ENCODE measurements at places on chromosomes 2 and 18.
A peak's percentile ranks its signal among the peaks of the same experiment; 100 is the strongest.

DNA sequence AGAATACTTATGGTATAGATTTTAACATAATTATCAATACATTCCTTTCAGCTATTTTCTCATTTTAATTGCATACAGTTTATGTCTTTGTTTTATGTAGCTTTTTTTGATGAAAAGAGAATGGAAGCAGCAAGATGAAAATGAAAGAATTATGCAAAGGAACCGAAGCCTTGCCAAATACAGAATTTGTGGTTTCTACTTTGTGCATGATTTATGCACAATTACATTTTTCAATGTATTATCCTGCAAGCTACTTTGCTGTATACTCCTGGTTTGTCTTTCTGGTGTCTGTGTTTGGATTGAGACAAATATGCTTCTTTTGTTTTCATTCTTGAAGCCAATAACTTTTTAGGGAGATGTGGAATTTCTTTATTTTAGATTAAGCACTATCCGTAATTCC, 1642.6 kb upstream of the CELF4 start:
- DNase-seq: peak; percentile 22

DNA sequence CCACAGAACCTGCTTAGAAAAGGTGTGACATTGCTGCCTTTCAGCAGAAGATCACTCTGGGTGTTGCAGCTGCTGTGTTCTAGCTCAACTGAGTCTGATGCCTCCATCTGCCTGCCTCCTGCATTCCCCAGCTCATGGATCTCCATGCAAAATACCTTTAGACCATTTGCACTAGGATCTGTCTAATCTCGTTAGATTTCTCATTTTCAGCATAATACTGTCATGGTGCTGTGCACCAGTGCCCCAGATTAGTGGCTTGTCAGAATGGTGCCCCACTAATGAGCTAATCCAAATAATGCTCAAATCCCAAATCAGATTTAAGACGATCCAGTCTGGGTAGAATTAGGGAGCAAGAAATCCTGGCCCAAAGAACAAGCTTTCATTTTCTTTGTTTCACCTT, 284.4 kb upstream of the PARD3B start:
- DNase-seq: no peak

GRCh38 chr2:36493306-36493705, 104.7 kb downstream of the FEZ2 start:
- DNase-seq: peak; percentile 14

DNA sequence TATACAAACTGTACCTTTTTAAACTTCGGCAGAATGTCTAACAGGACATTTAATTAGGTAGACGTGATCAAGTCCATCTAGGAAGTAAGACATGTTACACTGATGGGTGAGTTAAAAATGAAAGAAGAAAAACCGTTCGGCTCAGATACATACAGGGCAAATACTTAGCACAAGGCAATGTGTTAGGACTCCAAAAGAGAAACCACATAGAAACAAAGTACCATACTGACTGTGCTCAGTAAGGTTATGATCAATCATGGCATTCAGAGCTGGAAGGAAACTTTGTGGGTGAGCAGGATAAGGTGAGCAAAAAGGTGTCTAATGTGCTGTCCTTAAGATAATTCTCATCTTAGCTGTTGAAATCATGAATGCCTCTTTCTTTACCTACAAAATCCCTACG, 211.9 kb downstream of the STK39 start:
- DNase-seq: no peak

GRCh38 chr2:39377226-39377939, 59.7 kb downstream of the MAP4K3 start:
- no peak for DNase-seq

DNA sequence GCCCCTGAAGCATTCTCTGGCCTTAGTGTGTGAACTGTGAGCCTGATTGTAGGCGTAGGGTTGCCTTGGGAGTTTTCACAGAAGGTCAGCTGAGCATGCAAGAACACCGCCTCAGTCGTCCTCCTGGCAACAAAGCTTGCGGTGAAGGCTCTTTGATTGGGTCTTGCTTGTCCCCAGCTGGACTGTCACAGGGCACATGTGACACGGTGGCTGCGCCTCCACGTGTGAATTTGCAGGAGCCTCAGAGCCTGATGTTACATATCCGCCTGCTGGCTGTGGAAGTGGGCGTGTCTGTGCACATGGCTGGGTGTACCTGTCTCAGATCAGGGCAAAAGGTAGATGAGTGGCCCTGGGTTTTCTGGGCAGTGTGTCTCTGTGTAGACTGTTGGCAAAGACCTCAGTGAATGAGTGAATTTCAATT, 228.7 kb downstream of the HAUS1 start:
- DNase-seq: no peak

DNA sequence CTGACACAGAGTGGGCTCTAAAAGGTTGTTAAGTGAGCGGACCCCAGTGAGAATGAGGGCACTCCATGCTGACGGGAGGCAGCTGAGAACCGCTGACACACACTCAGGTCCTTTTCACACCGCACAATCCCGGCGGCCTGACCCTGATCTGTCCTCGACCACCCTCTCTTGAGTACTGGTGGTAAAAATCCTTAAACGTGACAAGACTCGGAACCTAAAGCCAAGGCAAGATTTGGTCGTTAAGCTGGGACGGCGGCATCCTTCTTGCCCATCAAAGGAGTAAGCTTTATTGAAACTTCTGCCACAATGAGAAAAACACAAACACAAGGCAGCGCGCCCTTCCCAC, 569 bp downstream of the TMX3 start:
- DNase-seq: no peak

DNA sequence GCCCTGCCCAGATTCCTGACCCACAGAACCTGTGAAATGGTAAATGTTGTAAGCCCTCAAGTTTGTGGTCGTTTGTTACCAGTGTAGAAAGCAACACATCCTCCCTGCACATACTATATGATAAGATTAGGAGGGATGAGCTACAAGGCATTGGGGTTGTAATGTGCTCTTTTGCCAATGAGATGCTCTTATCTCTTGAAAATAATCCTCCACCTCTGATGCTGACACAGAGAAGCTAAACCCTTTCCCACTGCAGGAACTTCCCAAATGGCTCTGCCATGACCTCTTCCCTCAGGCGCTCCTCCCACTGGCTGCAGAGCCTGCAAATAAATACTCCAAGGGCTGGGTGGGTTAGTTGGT, 23.5 kb downstream of the CDC42EP3 start:
- no peak for DNase-seq

GRCh38 chr2:227378371-227378782, 729 bp downstream of the TM4SF20 start:
- peak; percentile 39 for DNase-seq

DNA sequence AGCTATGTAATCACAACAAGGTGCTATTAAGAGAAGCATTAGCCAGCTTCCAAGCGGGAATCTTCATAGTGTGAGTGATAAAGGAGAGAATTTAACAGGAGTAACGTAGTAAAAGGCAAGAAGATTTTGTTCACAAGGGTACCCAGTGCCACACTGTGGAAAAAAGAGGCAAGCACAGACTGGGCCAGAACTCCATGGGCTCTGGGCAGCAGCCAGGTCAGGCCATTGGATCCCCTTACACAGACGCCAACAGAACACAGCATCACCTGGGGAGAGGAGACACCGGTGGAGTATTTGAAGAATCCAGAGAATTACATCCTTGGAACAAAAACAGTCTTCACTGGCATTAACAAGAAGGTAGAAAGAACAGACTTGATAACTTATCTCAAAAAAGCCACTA, 21.2 kb downstream of the AMER3 start:
- no peak for DNase-seq

GRCh38 chr2:40166006-40166405, 285.9 kb downstream of the SLC8A1 start:
- no peak for DNase-seq

DNA sequence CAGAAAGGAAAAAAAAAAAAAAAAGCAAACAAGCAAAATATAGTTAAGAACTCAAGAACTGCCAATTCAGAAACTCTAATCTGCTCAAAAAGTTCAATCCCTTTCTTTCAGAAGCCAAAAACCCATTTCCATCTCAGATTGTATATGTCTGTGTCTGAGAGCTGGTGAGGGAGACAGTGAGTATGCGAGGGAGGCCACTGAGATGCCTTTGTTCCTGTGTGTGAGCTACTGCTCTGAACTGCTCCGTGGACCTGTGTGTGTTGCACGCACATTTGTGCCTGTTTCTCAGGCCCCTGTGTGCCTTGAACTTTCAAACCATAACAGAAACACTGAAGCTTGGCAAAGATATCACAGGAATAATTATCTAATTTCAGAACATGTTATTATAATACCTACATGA, 2.5 kb upstream of the PKDCC start:
- no peak for DNase-seq

- no peak for DNase-seq
Observed at GRCh38 chr2:143453981-143454511, 324.8 kb downstream of the ARHGAP15 start.

DNA sequence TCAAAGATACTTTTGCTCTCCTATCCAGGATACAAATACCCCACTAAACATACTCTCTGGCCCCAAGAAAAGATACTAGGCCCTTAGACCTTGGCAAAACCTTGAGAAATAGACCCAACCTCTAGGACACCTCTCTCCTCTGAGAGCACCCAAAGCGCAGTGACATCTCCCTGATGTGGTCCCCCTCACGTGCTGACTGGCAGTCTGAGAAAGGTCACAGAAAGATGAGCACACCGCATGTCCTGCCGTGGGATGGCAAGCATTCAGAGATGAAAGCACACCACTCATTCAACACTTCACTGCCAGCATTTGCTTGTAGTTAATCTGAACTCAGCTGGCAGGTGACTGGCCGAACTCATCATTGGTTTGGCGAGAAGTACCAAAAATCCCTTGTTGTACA, 6.1 kb upstream of the TBC1D8 start:
- DNase-seq: no peak

- no peak for DNase-seq
Observed at GRCh38 chr2:99636144-99637034, 146.6 kb upstream of the REV1 start.

GRCh38 chr2:240393831-240394410, 41.5 kb upstream of the GPC1 start:
- DNase-seq: no peak

- peak; percentile 54 for DNase-seq
Observed at GRCh38 chr18:623761-624620, 27.2 kb downstream of the CLUL1 start.

DNA sequence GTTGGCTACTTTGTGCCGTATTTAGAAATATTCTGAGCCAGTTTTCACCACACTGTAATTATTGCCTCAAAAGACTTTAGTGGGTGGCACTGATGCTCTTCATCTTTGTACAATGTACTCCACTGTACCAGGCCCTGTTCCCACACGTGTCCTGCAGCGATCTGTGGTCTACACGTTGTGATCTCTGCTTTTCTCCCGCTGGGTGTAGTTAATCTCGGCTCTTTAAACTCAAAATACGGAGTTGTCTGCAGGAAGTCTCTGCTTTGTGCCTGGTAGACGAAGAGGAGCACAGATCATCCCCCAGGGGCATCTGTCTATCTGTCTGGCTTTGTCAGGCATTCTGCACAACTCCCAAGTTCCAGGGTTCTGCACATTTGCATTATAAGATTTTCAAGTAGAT, 12.1 kb upstream of the GREB1 start:
- no peak for DNase-seq

- peak; percentile 71 for DNase-seq
Observed at GRCh38 chr2:230230087-230230486, 4.6 kb downstream of the SP140 start.

DNA sequence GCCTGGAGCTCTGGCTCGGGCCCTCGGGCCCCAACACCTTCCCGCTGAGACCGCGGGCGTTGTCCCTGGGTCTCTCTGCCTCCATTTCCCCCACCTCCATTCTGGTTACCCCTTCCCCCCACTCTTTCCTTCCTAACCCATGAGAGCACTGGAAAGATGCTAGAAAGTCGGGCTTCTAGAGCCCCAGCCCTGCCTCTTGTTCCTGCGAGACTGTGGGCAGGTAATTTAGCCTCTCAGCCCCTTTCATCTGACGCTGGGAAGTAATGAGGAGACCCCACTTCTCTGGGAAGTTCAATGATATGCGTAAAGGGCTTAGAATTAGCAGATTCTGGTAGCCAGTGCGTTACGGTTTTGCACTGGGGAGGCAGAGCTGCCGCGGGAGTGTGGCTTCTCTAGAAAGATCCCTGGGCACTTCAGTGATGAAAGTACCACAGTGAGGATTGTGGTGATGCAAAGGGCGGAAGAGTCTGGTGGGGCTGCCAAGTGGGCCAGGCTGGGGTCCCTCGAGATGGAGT, 16.2 kb upstream of the ECEL1 start:
- no peak for DNase-seq

DNA sequence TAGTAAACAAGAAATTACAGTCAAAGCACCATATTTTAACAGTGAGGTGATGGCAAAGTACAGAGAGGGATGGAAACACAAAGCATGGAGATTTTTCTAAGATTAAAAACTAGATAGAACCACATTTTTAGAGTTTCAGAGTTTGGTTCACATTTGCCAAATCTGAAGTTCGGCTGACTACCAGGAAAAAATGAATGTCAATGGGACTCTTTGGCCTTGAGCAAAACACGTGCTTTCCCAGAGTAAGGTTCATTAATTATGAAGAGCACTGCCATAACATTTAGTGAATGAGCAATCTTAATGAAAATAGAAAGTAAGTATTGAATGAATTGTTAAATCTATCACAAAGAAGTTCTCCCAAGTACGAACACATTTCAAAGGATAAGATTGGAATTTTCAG, 571.2 kb upstream of the VRK2 start:
- DNase-seq: no peak

- DNase-seq: no peak
Observed at GRCh38 chr2:16165518-16166326, 225.4 kb downstream of the MYCN start.

DNA sequence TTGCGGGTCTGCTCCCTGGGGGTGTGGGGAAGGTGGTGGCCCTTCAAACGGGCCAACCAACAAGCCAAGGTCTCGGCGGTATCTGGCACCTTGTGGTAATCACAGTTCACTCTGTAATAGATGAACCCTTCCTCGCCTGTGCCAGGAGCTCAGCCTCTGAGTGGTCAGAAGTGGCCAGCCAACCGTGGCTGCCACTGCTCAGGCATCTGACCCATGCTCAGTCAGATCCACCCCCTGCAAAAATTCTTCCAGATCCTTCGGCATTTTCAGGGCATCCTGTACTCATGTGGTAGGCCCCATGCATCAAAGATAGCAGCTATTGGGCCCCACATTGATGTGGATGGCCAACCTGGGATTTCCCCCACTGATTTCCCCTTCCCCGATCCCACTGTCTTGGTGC, 39.6 kb upstream of the SERPINE2 start:
- DNase-seq: no peak

DNA sequence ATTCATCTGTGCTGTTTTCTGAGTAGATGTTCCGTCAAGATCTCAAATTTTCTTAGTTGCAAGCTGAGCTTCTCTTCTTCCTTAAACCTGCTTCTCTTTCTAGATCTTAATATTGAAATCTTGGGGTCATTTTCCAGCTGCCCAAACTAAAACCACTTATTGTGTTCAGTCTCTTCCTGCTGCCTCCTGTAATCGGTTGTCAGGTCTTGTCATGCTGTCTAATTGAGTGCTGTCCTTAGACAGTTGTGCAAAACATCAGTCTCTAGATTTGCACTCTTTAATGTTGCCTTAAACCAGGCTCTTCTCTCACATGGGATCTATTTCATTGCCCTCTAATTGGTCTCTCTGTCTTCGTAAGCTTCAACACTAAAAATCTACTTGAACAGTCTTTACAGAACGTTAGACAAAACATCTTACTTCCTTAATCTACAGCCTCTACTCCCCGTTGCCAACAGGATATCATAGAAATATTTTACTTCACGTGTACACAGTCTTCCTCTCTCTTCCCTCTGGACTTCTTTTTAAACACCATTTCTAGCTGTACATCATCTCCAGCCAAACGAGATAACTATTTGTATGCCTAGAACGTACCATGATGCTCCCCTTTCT, 34.9 kb downstream of the GPD2 start:
- no peak for DNase-seq

- DNase-seq: peak; percentile 47
Observed at GRCh38 chr2:28219138-28219537, 173.5 kb upstream of the FOSL2 start.
